A673 (cell line): ENCODE measurements at places on chromosomes 3 and 15.

DNA sequence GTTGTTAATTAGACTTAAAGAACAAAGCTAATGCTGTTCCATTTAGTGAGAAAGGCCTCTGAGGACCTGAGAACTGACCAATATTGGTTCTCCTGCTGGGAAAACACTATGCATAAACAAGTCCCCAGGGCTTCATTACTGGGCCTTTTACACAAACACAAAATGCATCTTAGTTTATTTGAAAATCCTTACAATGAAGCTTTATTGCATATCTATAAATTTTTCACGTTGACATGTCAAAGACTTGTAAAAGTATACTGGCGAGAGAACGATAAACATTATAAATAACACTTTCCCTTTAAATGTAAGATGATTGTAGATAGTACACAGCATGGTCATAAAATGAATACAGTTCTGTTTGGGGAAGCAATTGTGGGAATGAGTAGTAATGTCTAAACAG, 151.7 kb downstream of the ROBO2 start:
- DNase-seq: no peak

GRCh38 chr3:27554706-27555105, 70.5 kb upstream of the SLC4A7 start:
- DNase-seq: no peak

DNA sequence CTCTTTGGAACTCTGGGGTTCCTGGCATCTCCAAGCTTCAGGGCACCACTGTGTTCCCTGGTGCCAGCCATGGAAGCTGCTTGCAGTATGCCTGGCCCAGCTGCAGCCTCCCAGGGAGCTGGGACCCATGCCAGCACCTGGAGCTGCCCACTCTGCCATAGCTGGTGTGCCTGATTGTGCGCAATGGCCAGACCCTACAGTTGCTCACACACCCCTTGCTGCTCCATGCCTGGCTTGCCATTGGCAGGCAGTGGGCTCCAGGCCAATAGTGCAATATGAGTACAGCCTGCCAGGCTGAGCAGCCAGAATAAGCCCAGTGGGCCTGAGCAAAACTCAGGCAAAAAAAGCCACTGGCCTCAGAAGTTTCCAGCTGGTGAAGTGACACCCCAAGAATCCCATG, 43.8 kb upstream of the LRRFIP2 start:
- no peak for DNase-seq

- no peak for DNase-seq
Observed at GRCh38 chr3:107633327-107634098, 110.8 kb downstream of the BBX start.

- no peak for DNase-seq
Observed at GRCh38 chr3:81763001-81763400, 1.6 kb upstream of the GBE1 start.

DNA sequence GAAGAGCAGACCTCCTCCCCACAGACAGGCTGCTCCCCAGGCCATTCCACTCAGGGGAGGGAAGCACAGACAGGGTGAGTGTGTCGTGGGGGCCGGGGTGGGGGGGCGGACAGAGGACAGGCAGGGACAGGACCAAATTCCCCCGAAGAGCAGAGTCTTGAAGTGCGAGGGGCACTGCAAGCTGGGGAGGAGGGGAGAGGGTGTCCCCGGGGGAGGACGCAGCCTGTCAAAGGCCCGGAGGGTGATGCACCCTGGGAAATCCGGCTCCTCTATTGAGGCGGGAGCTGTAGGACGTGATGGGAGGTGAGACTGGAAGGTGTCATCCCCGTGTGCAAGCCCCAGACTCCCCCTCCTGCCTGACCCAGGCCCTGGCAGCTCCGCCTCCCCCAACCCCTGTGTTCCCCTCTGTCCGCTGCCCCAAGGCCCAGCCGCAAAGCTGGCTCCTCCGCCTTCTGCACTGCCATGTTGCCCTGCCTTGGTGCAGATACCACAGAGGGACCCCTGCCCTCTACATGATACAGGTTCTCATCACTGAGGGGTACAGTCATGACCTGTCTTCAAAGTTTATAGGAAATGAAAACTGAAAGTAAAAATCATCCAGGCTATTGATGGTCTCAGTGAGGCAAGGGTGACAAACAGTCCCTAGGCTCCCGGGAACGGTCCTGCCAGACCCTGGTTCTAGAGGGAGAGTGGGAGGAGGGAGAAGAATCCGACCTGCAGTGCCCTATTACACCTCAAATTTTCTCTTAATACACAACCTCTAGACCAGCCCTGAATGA, 76.3 kb upstream of the IQSEC1 start:
- no peak for DNase-seq

DNA sequence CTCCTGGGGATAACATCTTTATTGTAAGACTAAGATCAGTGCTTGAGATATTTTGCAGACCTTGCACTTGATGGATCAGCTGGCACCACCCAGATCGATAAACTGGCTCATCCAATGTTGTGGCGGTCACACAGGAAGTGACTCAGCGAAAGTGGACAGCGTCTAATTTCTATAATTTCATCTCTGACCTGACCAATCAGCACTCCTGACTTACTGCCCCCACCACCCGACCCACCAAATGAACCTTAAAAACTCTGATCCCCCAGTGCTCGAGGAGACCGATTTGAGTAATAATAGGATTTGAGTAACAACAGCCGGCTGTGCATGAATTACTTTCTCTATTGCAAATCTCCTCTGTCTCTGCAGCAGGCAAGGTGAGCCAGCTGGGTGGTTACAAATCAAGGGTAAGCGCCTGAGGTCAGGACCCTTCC, 62.7 kb upstream of the RNU6-1 start:
- DNase-seq: no peak

DNA sequence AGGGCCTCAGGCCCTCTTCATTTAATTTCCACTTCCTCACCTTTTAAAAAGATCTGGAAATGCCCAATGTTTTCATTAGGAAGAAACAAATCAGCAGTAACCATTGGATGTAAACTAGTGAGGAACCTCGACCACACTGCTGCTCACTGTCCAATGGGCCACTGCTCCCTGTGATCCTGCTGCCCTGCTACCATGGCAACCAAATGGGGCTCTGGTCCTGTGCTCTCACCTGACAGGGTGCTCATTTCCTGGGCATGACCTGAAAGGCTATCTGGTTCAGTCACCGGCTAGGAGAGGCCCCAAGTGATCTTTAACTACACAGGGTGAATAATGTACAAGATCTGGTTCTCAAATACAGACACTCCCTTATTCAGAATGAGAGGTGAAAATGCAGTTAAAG, 54.6 kb downstream of the ARHGEF3 start:
- no peak for DNase-seq

DNA sequence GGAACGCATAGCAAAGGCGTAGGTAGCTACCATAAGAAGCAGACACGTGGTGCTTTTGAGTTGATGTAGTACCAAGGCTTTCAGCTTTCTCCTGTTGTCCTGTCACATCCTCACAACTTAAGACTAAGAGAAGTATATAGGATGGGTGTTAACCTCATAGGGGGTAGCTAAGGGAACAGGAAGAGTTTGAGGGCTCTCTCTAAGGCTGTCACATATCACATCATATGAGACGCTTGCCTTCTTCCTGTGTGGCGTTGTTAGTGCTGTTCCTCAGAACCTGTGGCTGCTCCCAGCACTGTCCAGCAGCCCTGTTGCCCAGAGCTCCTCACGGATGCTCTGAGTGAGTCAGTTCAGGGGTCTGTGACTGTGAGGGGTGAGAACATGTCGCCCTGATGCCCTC, 14.7 kb downstream of the DHX30 start:
- DNase-seq: no peak

- no peak for DNase-seq
Observed at GRCh38 chr3:151631946-151632345, 101.8 kb upstream of the AADACL2 start.

DNA sequence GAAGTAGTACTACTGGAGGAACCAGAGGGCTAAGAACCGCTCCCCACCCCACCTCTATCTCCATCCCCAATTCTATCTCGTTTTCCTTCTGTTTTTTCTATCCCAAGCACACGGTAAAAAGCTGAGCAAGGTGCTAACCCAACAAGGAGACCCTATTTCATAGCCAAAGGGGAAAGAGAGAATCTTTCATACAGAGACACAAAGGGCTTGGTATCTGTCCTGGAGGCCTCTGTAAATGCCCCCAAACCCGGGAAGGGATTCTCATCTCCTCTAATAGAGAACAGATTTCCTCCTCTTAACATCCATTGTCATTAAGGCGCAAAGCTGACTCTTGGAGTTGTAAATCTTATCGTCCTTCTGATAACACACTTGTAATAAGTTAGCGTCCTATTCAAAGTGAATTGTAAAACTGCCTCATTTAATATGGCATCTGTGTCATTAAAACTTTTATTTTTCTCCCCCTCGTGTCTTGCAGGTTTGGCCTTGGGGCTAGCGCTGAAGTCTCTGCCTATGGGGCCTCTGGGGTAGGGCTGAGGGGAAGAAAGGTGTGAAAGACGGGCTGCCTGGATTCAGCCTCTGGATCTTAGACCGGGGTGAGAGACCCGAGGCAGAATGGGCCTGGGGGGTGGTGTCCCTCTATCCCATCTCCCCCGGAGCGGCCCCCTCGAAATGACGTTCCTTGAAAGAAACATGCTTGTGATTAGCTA, 12.1 kb downstream of the NR2F2 start:
- peak; percentile 65 for DNase-seq

DNA sequence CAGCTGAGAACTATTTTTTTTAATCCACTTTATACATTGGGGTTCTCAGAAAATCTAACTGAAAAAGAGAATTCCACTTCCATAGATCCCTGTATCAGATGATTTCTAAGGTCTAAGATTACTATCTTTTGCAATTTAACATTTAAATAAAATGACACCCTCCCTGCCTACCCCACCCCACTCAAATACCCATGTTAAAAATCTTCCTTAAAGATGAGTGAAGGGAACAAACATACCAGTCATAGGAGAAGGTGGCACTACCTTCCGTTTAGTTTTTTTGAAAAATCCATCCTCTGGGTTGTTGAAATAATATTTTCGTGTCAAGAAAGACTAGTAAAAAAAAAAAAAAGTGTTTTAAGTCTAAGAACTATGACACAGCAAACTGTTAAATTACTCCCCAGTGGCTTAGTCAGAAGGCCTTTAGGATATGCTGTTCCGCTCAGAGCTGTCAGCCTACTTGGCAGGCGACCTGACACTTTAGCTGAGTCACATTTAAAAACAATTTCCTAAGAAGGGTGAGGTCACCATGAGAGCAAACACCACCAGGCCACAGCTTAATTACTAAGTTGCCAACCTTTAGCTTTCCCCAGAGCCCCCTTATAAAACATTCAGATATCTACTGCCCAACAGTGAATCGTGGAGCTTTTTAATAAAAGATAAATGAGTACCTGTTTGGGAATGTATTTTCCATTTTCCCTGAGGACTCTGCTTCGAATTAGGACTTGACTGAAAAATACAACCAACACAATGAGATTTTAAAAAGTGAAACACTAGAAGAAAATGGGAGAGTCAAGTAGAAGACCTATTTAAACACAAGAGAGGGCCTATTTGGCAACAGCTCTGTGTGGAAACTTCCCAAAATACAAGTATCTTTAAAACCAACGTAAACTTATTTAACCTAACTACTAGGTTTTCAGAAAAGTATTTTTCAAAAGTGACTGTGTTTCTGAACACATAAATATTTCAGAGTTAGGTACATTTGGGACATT, 9.6 kb downstream of the EMC3 start:
- DNase-seq: peak; percentile 88

DNA sequence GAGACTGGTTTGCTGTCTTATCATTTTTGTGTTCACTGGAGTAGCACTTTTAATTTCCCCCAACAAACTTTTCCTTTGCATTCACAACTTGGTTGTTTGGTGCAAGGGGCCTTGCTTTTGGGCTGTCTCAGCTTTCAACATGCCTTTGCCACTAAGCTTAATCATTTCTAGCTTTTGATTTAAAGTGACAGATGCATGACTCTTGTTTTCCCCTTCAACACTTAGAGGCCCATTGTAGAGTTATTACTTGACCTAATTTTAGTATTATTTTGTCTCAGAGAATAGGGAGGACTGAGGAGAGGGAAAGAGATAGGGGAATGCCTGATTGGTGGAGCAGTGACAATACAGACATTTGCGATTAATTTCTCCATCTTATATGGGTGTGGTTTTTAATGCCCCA, 340.1 kb upstream of the MANF start:
- no peak for DNase-seq

DNA sequence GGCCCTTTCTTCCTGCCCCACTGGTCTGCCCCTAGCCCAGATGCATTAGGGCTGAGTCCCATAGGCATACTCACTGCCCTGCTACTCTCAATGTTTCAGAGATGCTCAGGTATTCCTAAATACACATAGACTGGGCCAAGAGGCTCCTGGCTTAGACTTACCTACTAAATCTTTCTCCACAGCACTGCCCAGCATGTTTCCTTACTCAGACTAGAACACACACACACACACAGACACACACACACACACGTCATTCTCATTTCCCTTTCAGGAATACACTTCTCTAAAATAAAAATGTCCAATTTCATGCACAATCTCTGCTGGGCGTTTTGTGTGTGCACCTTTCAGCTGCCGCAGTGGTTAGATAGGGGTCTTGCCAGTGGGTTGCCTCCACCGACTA, 175.7 kb downstream of the FAM43A start:
- no peak for DNase-seq

DNA sequence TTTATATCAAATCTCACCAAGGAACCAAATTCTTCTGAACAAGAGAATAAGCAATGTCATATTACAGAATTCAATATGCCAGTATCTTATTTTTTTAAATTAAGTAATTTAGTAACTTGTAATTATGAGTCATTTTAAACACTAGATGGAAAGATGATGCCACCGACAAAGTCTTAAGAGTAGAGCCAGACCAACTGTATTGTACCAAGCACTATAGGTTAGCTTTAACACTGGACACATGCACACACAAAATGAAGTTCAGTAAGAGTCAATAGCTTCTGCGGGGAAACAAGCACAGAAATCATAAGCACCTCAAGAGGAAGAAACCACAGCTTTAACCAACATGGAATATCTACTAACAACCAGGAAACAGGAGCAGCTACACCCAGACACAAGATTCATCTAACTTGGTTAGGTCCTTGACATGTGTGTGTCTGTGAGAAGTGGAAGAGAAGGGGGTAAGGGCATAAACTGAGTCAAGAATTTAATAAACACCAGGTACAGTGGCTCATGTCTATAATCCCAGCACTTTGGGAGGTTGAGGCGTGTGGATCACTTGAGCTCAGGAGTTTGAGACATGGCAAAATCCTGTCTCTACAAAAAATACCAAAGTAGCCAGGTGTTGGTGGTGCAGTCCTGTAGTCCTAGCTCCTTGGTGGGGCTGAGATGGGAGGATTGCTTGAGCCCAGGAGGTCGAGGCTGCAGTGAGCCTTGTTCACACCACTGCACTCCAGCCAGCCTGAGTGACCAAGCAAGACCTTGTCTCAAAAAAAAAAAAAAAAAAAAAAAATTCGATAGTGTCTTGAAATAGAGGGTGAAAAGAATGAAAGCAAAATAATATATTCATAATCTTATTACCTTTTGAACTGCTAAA, 28.9 kb downstream of the DENND4A start:
- DNase-seq: no peak

DNA sequence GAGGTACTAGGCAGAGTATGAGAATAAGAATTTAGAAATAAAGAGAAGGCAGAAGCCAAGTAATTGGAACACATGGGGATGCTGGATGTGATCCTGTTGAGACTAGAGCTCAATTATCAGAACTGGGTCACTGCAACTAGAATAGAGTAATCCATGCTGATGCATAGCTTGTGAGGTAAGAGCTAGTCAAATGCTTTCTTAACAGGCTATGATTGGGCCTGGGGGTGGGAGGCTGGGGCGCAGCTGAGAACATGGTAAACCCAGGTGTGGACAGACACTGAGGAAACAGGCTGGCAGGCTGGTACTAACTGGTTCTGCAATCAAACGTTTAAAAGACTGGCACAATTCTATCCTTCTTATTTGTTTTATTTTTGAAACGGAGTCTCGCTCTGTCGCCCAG, 50.5 kb upstream of the LRRFIP2 start:
- DNase-seq: no peak

- no peak for DNase-seq
Observed at GRCh38 chr15:70039917-70040316, 57.8 kb downstream of the TLE3 start.

GRCh38 chr3:37321863-37322262, 147.5 kb upstream of the LRRFIP2 start:
- DNase-seq: no peak
